Sigmoid colon (tissue), 7 donors: ENCODE measurements at places on chromosomes 2 and 18. TPM values are rescaled to one million over a fixed set of nuclear protein-coding genes. Genes with fewer than 3 reads are reported as not detected.

Gene MTX2
- 45.8 TPM for polyA plus RNA-seq

DNA sequence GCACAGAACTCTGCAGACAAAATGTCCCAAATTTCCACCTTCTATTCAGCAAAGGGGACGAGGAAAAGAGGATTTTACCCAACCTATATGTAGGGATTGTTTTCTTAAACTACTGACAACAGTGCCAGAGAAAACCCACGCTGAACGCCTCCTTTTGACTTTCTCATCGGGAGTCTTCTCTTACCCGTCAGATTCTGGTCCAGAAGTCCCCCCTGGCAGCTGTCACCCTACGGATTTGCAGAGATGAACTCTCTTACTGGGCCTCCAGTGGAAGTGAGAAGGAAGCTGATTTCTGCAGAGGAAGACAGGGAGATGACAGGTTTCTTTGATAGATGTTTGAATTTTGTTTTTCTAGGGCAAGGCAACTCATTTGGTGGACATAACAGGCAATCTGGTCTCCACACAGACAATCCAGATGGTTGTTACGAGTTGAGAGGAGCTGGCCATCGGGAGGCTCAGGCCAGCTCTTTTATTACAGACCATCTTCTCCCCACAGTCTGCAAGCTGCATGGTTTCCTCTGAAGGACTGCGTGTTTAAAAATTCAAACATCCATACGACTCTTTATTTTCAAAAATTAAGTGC, 804.3 kb downstream of the RNF144A start:
- no peak for DNase-seq

GRCh38 chr18:25737710-25738311, 352.6 kb downstream of the SS18 start:
- DNase-seq, result no peak

GRCh38 chr2:202007015-202007982, 26.4 kb upstream of the FZD7 start:
- no peak for DNase-seq

DNA sequence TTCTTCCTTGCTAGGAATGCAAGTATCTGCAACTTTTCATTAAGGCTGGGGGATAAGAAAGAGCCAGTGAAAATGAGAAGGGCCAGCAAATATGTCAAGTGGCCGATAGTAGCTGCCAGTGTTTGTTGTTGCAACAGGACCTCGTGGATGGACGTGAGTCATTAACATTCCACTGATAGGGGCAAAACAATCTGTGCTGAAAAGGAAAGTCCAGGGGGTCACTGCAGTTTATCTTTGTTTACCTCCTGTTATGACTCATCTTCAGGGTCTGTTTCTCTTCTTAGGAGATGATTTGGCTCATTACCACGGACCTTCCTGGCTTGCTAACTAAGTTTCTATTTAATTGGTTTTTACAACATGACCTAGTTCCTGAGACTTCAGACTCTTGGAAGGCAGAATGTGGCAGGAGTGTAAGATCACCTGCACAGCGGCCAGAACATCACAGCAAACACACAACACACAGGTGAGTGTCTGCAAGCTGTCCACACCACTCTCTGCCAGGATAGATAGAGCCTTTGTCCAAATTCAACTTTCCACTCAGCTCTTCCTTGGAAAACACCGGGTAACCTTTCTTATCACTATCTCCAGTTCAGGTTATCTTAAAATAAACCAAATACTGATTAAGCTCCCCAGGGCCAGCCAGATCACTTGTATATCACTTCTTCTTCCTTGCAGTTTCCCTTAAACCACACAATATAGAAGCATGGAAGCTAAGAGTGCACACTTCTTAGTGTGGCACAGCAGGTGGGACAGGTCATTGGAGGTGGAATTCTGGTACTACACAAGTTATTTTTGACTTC, 157.5 kb upstream of the LMAN1 start:
- peak; percentile 79 for DNase-seq

GRCh38 chr2:113258471-113259147, 20.1 kb downstream of the PAX8 start:
- DNase-seq, result no peak

DNA sequence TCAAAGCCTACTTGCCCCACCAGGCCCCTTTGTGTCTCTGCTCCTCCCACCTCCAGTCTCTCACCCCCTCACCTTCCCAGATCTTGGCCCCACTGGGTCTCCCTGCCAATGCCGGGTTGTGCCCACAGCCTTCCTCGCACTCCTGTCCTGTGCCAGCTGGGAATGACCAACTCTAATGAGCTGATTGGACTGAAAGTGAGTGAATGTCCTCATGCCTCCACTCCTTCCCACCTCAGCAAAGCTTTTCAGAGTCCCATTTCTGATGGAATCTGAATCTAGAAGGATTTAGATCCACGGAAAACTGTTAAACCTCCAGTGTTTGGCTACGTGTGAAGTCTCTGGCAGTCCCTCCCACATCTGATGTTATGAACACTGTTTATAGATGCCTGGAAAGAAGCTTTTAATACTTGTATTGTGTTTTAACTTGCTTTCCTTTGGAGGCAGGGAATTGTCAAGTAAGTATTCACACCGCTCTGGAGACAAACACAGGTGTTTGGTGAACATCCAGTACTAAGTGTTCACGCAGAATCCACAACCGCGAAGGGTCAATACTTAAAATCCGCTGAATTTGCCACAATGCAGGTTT, 103.9 kb downstream of the RTN4 start:
- DNase-seq, result no peak

- no peak for DNase-seq
Observed at GRCh38 chr2:70362661-70363060, 60.8 kb upstream of the FAM136A start.

- DNase-seq, result no peak
Observed at GRCh38 chr18:47389210-47389609, 137.8 kb upstream of the SKOR2 start.
